Activated T-helper 1 cell treated with anti-CD3 and anti-CD28 coated beads, Interleukin-12 subunit alpha, Interleukin-12 subunit beta, Interleukin-2, Interleukin-4 antibody, amounts not matched to agents 30 ng/mL and 10 ng/mL and 1 ng/mL, durations not matched to agents 14 hours and 24 hours and 36 hours (primary cell): ENCODE measurements at places on chromosomes 5 and 9.

DNA sequence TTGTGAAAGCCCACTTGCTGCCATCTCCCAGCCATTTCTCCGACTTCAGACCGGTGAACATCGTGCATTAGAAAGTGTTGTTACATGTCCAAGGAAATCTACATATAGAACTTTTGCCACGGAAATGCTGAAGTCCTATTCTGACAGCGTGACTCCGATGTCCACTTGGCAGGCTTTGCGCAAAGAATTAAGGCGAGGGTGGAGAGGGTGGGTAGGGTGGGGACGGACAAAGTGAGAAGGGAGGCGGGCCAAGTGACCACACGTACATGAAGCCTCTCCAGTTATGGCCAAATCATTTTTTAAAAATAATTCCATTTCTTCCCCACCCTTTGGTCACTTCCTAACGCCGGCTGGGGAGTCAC lies 460 bp upstream of the ACO1 start:
- no peak for DNase-seq

- no peak for DNase-seq
Observed at GRCh38 chr5:172446336-172447051, 7.8 kb downstream of the SH3PXD2B start.

- no peak for DNase-seq
Observed at GRCh38 chr9:79371948-79372555, 199.7 kb upstream of the TLE4 start.

DNA sequence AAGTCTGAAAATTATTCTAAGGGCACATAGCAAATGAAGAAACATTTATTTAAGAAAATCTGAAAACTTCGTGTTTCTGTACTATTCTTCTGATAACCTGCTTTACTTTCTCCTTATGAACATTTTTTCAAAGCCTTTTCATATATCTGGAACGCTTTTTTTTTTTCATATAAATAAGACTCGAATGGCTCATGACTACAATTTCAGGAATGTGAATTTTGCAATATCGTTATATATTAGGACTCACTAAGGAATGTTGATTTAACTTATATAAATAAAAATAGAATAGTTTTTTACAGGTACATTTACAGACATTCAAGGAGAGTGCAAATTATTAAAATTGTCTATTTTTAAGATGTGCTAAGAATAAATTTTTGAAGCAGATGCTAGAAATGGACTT lies 42.9 kb downstream of the GPBP1 start:
- DNase-seq, result no peak

- DNase-seq, result no peak
Observed at GRCh38 chr5:178674334-178674733, 47.5 kb upstream of the CLK4 start.
